BE2C (cell line): ENCODE measurements at places on chromosomes 4 and X.

GRCh38 chrX:2498781-2499302 lies 1.9 kb downstream of the DHRSX start:
- DNase-seq = no peak

DNA sequence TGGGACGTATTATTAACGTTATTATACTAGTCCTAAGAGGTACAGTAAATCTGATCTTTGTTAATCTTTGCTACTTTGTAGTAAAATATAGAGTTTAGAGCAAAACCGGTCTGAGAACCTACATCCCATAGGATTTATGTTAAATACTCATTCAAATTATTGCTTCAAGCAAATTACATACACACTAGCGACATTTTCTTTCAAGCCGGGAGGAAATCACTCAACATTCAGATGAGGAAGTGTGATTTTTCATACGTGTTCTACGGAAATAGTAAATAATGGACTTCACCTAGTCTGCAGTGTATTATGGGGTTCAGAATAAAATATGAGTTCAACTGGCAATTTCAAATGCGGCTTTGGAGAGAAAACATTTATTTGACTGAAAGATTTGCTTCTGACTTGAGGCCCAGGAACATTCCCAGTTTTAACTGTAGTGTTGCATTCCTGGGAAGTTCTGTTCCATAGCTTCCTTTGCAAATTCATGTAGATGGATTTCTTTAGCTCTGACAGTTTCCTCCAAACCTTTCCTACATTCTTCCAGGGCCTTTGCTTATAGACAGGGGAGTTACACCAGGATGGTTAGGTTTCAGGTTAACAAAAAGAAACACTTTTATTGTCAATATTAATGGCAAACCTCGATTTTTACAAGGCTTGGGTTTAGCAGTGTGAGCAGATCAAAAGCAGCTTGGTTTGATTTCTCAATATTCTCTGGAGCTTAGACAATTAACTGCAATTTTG lies 5.3 kb upstream of the HAND2 start:
- DNase-seq = no peak

- DNase-seq = no peak
Measured at GRCh38 chr4:93409035-93409434, 419.5 kb upstream of the ATOH1 start.

GRCh38 chrX:74049126-74049525 lies 254.9 kb upstream of the ZCCHC13 start:
- no peak for DNase-seq

DNA sequence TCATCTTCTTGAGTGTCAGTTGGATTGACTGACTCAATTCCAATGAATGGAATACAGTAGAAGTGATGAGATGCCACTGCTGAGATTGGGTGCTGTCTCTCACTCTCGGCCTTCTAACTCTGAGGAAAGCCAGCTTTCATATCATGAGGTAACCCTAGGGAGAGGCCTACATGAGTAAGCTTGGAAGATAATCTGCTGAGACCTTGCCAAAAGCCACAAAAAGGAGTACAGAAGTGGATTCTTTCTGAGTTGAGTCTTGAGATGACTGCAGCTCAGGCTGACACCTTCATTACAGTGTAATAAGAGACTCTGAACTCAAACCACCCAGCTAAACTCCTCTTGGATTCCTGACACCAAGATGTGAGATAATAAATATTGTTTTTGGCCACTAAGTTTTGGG lies 537.4 kb upstream of the MAGEB18 start:
- DNase-seq = no peak

GRCh38 chr4:117357866-117358265 lies 272.5 kb upstream of the TRAM1L1 start:
- DNase-seq = no peak
